RKO (cell line): ENCODE measurements at places on chromosomes 2 and 18.

DNA sequence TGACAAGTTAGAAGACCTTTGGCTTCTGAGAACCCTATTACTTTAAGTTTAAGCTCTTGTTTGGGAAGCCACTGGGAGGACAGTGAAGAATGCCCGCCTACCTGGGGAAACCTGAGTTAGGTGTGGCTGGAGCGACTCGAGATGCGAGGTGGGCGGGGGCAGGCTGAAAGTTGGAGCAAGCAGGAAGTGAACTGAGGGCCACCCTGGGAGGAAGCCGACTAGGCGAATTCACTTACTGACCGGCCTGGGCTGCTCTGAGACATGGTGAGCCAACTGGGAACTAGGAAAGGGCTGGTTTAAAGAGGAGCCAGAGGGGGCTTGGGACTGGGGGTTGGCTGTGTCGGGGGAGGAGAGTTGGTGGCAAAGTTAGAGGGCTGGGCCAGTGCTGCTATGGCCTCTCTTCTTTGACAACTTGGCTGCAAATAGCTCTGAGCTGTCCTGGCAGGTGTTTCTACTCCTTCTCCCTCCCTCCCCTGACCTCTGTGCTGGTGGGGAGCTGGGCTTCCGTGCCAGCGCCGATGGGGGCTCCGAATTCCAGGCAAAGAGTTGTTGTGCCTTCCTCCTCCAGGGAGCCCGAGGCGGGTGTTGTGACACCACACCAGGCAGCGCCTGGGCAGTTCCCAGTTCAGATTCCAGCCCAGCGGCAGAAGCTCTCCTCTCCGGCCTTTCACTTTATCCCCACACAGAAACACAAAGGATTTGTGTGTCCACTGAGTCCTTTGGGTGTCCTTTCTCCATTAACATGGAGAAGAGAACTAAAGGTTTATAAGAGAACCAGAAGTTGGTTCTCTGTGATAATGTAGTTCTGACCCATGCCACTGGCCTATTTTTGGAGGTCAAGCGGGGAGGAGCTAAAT, at the start of gene VAMP8:
Gene VAMP8, plus strand, starts transcription at position 201 of the 857 bp plus-strand sequence. Its CDS starts 61 bp downstream, at position 262.
- DNase-seq: no peak

GRCh38 chr2:237790353-237790752, 8.2 kb upstream of the RBM44 start:
- DNase-seq: peak; percentile 47

DNA sequence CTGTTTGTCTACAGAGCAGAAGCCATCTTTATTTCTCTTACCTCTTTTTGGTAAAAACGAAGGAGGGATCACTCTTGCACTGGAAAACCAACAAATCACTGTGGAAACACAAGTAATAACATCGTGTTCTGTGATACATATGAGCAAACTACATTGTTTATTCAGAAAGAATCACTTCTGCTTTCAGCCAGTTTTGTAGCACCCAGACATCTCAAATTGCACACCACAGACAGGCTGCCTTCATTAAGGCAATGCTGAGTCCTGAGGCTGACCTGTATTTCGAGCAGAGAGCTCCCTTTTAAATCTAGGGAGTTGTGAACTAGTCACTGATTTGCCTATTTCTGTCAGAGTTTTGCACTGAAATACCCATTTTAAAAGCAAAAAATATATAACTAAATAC, 1003.2 kb upstream of the FAM98A start:
- no peak for DNase-seq

DNA sequence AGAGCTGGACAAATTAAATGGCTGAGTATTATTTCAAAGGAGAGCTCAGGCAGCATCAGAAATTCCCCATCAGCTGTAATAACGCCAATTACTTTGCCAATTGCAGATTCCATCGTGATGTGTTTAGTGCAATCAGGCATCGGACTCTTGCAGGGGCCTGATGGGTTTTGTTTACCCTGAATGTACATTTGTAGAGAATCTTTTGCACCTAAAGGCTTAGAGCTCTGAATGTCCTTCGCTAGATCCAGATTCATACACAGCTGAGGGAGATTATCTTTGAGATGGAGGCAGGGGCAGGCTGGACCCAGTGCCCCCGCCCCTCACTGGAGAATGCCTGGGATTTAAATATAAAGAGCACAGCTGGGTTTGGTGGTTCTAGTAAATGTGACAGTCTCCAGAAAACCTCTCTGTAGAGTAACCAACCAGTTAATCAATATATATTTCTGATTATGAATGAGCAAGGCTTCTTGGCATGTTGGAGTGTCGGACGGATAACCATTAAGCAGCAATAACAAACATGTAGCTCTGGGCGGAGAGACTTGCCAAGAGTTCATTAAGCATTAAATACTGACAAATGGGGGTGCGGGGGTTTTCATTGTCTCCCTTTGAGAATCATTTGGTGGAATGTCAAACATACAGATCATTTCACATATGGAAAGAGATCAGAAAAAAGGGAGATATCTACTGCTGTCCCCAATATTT, 200.9 kb downstream of the SETBP1 start:
- DNase-seq: no peak

DNA sequence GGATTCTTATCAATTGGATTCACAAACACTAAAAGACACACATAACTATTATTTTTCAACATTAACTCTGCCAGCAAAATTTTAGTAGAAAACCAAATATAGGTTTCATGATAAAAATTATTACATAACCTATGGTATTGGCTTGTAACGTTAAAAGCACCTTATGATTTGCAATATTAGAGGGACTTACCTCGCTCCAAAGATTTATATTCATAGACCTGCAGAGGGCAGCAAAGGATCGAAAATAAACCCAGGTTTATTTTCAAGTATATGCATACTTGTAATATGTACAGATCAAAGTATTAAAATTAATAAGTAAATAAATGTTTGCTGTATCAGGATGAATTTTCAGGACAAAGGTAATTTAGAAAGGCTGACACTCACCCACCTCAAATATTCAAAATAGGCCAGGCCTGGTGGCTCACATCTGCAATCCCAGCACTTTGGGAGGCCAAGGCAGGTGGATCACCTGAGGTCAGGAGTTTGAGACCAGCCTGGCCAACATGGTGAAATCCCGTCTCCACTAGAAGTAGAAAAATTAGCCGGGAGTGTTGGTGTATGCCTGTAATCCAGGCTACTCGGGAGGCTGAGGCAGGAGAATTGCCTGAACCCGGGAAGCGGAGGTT, 45.3 kb downstream of the LRPPRC start:
- DNase-seq: peak; percentile 66

- no peak for DNase-seq
Measured at GRCh38 chr2:85719609-85720240, 25.6 kb downstream of the GNLY start.

DNA sequence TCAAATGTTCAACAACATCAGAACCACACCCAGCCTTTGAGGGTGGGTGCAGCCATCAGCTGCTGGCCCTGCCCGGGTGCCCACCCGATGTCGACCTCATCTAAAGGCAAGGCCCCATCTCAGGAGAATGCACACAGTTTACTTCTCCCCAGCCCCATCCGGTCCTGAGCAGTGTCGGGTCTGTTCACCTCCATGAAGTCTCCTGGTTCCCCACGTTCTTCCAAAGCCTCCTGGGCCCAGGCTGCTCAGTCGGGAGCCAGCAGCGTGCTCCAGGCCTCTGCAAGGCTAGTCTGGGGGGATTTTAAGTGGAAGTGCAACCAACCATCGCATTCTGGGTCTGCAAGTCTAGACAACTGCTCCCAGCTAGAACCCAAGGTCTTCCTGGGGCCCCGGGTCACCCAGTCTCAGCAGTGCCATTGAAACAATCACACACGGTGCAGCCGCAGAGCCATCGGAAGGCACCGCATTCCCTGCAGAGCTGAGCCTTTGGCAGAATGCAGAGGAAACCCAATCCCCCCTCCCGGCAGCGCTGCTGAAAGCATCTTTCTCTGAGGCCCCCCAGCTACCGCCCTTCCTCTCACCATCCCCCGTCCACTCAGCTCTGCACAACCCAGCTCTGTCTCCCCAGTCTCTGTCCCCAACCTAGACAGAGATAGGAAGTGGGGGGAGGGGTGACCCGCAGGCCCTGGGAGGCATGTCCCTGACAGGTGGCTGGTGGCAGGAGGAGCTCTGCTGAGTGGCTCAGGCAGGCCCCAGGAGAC, 8.5 kb downstream of the ESPNL start:
- no peak for DNase-seq

DNA sequence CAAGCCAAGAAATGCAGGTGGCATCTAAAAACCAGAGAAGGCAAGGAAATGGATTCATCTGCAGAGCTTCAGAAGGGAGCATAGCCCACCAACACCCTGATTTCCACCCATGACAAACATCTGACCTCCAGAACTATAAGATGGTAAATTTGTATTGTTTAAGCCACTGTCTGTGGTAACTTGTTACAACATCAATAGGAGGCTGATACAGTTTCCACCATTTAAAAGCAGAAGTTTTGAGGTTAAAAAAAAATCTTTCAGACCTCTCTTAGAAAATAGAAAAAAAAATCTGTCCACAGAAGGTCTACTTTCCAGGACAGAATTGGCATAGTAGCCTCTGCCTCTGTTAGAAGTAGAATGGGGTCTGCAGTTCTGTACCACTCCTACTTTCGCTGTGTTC, 37.2 kb downstream of the SLC40A1 start:
- DNase-seq: no peak

GRCh38 chr18:78891185-78891762, 88.3 kb upstream of the SALL3 start:
- DNase-seq: no peak

GRCh38 chr2:224751996-224752698, 36.0 kb upstream of the CCDC195 start:
- DNase-seq: no peak

- no peak for DNase-seq
Measured at GRCh38 chr2:71691747-71692441, 238.5 kb downstream of the DYSF start.

DNA sequence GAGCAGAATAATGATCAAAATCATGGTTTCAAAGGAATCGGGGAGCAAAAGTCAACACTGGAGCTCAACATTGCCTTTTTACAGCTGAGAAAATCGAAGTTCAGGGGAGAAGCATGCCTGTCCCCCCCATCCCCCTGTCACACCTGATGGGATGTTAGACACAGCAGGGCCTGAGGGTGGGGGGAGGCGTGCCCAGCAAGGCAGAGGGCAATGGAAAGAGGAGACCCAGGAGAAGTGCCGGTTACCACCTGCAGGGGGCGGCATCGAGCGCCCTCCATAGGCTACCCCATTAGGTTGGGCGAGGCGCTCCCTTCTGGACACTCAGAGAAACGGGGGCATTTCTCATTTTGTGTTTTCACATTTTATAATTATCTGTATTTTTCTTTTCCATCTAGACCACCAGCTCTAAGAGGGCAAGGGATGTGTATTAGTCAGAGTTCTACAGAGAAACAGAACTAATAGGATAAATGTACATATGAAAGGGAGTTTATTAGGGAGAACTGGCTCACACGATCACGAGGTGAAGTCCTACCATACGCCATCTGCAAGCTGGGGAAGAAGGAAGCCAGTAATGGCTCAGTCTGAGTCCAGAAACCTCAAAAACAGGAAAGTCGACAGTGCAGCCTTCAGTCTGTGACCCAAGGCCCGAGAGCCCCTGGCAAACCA, 271.3 kb downstream of the LRATD1 start:
- no peak for DNase-seq

- no peak for DNase-seq
Measured at GRCh38 chr2:26581266-26581990, 59.7 kb downstream of the CIB4 start.

DNA sequence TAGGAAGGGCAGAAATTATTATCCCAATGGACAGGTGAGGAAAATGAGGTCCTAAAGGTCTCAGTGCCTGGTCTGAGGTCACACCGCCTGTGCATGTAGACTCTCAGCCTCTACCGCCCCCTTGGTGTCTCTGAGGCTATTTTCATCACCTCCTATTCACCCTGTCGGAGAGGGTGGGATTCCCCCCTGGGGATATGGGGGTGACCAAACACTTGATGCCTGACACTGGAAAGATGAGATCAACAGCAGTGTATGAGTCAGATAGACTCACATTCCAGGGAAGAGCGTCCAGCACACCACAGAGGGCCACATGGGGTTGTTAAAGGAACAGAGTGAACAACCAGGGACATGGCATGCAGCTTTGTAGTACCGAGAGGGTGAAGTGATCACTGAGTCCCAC, 199.7 kb downstream of the SMAD2 start:
- DNase-seq: peak; percentile 15

- DNase-seq: no peak
Measured at GRCh38 chr18:50630895-50631294, 71.0 kb downstream of the MAPK4 start.

DNA sequence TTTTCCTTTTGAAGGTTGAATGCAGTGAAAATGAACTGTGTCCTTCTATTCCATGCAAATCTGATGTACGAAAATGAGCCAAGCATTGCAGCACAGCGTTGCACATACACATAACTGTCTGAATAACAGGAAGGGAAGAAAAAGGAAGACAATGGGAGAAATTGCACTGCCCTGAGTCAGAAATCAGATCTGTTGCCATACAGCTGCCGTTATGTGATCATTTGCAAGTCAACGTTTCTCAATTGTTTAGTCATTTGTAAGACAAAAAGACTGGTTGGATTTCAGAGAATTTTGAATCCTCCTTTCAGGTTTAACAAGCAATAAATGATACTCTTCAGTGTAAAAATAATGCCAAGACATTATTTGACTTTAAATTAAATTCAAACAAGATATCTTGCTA, 284.1 kb downstream of the DSEL start:
- DNase-seq: peak; percentile 2

DNA sequence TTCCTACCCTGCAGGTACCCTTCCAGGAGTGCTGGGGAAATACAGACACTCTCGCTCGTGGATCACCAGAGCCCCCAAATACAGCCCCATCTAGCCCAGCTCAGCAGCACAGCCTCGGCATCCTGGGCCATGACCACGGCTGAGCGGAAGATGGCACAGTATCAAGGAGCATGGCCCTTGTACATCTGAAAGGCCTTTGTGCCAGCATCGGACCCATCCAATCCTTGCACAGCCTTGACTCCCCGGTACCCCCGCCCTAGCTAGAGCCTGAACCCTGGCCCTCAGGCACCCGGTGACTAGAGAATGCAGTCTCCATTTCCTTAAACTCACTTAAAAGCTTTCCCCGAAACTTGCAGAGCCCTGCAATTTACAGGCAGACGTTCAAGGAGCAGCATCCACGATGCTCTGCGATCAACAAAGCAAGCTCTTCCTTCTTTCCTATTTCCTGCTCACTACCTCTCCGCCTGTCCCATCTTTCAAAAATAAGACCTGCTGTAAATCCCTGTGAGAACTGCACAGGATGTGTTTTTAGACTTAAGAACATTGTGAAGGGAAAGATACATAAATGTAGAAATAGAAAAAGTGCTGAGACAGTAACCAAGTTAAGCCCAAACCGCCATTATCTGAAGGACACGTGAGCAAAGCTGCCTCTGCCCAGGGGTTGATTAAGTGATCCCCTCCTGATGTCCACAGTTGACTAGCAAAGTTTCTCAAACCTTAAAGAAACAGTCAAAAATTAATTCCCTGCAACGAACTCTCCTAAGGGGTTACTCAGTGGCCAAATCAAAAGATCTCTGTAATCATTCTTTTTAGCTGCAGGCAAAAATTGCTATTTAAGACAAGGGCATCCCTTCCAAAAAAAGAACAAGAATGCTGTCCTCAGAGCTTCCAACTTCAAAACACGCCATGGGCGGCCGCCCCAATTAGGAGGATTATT, 48.5 kb downstream of the ZNF516 start:
- no peak for DNase-seq

DNA sequence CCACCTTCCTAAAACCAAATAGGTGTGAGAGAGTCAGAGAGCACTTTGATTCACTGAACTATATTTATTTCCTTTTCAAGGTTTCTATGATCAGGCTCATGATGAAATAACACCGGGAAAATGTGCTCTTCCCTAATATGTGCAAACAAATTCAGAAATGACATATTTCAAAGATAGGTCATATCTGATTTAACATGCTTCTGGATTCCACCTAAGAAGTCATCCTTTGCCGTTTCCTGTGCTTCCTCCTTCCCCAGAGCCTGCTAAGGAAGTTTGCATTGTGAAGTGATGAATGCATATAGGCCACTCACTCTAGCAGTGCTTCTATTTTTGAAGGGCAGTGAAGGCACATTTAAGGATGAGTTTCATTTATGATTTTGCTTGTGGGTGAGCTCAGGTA, 327.6 kb downstream of the TDRD15 start:
- peak; percentile 3 for DNase-seq
